IMR-90 (cell line): ENCODE measurements at places on chromosomes 6 and 20. TPM values are rescaled to one million over a fixed set of nuclear protein-coding genes. Genes with fewer than 3 reads are reported as not detected.

DNA sequence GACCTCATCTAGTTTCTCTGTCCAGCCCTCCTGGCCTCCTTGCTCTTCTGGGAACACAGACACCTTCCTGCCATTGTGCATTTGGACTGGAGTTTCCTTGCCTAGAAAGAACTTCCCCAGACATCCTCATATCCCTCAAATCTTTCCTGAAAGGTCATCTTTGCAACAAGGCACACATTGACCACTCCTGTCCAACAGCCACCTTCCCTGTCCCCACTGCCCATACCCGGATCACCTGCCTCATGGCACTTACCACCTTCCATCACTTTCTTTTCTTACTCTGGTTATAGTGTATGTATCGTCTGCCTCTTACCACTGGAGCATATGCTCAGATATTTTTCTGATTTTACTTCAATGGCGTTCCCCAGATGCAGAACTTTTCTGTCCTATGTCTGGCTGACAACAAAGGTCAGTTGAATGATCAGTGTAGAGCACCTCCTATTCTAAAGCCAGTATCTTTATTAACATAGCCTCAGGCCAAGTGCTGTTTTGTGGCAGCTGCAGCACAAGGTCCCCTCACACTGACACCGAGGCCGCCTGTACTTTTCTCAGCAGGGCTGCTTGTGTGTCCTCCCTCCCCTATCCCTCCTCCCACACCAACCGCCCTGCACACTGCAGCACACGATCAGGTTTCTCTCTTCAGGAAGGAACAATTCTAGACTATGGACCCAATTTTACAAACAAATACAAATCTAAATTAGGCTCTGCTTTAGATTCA is 4.1 kb downstream of the HLA-C start:
- no peak overlapping the region for H3K4me3 ChIP-seq
- H3K27ac ChIP-seq: no peak overlapping the region
- peaks cover 10% of the 10 kb centered on the region for H3K36me3 ChIP-seq

GRCh38 chr6:150922137-150922536 is 56.6 kb downstream of the MTHFD1L start:
- DNase-seq: peak; percentile 38
- peak overlapping the region; percentile 53; the same call in 1 of the 2 replicates for H3K27ac ChIP-seq
- peaks cover 47% of the 10 kb centered on the region for H3K36me3 ChIP-seq
- H3K27me3 ChIP-seq: no peaks in the 10 kb centered on the region

- H3K4me3 ChIP-seq: peak overlapping the region; percentile 28; the same call in 1 of the 2 replicates
- H3K36me3 ChIP-seq: no peaks in the 10 kb centered on the region
- peaks cover 1% of the 10 kb centered on the region; the same call in 1 of the 2 replicates for H3K4me1 ChIP-seq
- H3K27me3 ChIP-seq: no peaks in the 10 kb centered on the region
Observed at GRCh38 chr6:27669295-27669623, 196.4 kb upstream of the ZNF184 start.

GRCh38 chr20:19008497-19008896 is 194.9 kb downstream of the SCP2D1 start:
- no peak overlapping the region for H3K4me3 ChIP-seq
- DNase-seq: no peak
- H3K27ac ChIP-seq: no peak overlapping the region
- H3K27me3 ChIP-seq: no peaks in the 10 kb centered on the region
- no peaks in the 10 kb centered on the region for H3K4me1 ChIP-seq

GRCh38 chr20:17904027-17904426 is 64.6 kb downstream of the SNX5 start:
- H3K36me3 ChIP-seq: no peaks in the 10 kb centered on the region
- DNase-seq: no peak
- H3K4me3 ChIP-seq: no peak overlapping the region
- H3K4me1 ChIP-seq: no peaks in the 10 kb centered on the region

DNA sequence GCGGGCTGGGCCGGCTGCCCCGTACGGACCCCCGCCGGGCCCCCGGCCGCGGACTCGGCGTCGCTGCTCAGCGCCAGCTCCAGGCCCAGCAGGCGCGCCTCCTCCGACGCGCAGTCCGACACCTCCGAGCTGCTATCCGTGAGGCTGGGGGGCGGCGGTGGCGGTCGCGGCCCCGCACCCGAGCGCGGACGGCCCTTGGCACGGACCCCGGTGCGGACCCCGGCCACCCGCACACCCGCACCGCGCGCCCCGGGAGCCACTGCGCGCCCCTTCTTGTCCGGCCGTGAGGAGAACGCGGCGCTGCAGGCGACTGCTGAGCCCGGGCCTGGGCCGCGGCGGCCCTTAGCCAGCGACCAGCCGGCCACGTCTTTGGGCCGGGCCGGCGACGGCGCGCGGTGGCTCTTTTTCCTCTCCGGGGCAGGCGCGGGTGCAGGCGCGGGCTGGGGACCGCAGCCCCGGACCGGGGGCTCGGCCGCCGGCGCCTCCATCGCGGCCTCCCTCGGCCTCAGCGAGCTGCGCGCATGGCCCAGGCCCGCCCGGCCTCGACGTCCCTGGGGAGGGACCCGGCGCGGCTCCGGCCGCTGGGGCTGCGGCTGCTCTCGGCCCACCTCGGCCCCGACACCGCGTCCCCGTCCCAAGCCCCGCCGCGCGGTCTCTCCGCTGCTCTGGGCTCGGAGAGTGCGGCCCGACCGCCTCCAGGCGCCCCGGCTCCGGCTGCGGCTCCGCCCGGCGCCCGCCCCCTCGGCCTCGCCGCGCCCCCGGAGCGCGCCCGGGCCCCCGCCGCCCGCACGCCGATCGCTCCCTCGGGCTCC is 12.9 kb upstream of the TLDC2 start:
- H3K27ac ChIP-seq: peak overlapping the region; percentile 34; the same call in 1 of the 2 replicates
- H3K27me3 ChIP-seq: no peaks in the 10 kb centered on the region
- peak overlapping the region; percentile 62 for H3K4me3 ChIP-seq
- peaks cover 2% of the 10 kb centered on the region; the same call in 1 of the 2 replicates for H3K36me3 ChIP-seq
- peaks cover 25% of the 10 kb centered on the region for H3K4me1 ChIP-seq

The CCN6 gene
- not detected in 2 replicates for total RNA-seq

The HCRTR2 gene
- total RNA-seq: under 0.01 TPM in 1 of 2 replicates, not detected in the other

The PI16 gene
- under 0.01 TPM in 1 of 2 replicates, not detected in the other for total RNA-seq
